ENCODE measurements at places on chromosomes 1 and 21.

DNA sequence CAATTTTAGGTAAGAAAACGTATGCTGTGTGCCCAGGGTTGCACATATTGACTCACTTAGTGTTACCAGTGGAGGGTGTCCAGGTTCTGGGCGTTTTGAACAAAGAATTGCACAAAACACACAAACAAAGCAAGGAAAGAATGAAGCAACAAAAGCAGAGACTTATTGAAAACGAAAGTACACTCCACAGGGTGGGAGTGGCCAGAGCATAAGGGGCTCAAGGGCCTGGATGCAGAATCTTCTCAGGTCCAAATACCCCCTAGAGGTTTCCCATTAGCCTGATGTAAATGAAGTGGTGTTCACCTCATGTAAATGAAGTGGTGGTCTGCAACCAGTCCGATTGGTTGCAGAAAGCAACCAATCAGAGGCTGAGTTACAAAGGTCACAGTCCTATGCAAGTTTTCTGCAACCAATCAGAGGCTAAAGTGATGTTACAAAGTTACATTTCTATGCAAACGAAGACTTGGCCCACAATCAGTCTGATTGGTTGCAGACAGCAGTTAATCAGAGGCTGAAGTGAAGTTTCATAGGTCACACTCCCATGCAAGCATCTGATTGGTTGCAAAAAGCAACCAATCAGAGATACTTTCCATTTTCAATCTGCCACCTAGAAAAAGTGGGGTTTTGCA, 228.3 kb downstream of the ST6GALNAC3 start:
- DNase-seq, result no peak

DNA sequence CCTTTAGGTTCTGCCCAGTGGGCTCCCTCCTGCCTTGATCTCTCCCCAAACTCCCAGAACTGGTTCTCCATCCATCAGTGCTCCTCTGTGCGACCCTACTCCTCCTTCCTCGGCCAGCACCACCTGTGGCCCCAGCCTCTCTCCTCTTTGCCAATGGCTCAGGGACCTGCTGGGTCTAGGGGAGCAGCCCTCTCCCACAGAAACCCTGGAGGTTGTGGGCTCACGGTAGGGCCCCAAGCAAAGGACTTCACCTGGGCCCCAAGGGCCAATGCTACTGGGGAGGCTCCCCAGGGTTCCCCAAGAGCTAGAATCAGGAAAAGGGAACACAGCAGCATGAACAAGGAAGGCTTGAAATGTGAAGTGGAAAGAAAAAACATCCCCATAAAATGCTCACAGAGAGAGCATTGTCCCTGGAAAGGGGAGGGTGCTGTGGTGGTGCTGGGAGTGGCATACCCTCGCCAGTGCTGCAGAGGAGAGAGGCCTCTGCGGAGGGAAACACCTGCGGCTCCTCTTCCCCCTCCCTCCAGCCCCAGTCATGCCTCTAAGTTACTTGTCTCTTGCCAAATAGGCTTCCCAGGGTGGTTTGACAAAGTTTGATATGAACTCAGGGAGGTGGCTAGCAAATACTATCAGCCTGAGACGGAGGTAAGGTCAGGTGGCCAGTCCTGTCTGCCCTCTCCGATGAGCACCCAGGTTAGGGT, 2.5 kb downstream of the TMEM63A start:
- DNase-seq, result no peak

DNA sequence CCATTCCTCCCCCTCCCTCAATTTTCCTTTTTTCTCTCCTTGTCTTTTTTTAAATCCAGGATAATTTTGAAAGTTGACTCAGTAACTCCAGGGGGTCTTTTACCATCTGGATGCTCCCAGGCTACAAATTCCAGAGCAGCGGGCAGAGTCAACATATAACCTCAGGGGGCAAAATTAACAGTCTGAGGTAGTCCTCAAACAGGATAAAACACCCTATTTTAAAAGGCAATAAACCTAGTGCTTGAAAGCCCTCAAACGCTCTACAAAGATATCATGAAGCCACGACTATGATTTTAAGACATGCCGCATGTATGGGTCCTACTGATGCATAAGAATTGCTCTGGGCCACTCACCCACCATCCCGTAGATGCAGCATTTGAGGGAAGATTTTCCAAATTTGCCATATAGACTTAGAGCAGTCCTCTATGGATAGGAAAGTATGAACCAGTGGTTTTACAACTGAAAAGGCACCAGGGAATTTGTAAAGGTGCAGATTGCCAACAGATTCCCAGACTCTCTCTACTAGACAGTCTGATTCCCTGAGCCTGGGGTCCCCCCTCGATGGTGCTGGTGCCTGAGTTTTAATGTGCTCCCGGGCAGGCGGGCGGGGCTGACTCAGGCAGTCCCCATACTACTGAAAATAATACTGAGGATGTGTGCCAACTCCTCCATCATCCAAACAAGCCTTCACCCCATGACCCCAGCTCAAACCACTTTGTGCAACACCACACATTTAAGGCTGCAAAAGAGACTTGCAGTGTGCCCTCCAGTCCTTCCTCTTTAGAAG, 37.2 kb downstream of the PTPN14 start:
- DNase-seq, result peak; percentile 50

- DNase-seq, result no peak
Measured at GRCh38 chr1:72516264-72516663, 233.9 kb upstream of the NEGR1 start.

DNA sequence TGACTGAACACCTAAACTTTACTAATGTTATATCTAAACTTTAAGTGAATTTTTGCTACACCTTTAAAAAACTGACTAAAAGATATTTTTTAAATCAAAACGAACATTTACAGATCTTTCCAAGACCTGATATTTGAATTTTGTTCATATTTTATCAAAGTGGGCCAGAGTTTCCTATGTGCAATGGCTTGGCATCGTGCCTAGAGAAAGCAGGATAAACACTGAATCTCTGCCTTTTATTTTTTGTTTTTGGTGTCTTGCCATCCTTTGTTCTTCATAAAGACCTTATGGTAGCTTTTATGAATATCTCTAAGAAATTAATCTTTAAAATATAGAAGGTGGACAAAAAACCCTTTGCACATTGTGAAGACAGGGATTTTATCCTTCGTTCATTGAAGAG, 25.8 kb upstream of the VPS26C start:
- DNase-seq, result no peak

DNA sequence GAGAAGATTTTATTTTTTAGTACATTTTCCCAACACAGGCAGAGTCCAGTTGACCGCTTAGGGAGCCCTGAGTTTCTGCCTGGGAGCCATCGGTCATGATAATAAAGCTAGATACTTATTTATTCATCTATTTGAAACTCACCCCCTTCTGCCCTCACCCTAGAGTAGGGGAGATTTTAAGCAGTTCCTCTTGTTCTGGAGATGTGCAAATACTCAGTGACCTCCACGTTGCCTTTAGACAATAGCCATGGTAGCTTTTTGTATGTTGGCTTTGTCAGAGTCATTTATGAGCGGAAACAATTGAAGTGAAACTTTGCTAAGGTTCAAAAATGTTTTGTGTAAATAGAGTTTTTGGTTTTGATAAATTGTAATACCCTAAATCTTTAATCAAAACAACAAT, 45.7 kb upstream of the PLPPR4 start:
- DNase-seq, result no peak

DNA sequence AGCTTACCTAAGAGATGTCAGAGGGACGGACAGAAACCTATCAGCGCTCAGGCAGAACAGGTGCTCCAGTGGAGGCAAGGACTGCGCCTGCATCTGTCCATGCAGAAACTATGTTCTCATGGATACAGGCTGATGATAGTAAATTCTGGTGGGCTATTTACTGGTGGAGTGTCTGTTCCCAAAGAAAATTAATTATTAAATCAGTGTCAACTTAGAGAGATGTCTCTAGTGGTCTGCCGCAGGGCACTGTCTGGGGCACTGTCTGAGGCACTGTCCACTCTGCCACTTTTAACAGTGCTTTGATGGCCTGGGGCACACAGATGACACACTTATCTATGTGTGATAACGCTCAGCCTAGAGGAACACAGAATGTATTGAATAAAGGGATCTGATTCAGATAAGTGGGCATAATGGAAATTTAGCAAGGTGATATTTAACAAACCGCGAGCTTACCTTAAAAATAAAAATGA, 148.1 kb downstream of the RGS7 start:
- DNase-seq, result no peak

DNA sequence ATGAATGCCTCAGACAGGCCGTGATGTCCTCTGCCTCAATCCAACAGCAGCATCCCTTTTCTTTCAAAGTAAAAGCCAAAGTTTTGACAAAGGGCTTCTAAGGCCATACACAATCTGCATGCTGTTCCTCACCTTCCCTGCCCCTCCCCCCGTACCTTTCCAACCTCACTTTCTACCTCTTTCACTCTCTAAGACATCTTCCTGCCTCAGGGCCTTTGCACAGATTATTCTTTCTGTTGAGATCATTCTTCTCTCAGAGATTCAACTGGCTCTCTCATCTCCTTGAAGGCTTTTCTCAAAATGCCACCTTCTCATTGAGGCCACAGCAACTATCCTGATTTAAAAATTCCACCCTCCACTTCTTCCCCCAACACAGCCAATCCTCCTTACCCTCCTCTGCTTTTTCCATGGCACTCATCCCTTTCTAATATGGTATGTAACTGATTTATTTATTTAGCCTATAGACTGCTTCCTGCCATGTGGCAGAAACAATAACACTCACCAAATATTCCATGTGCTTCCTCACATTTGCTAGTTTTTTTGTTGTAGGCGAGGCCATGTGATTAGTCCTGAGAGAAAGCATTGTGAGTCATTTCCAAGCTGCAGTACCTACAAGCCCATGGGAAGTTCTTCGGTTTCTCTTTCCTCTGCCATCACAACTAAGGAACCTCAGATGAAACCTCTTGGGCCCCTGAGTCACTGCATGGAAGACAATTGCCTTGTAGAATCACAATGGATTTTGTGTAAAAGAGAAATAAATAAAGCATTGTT, 58.7 kb upstream of the GADD45A start:
- peak; percentile 39 for DNase-seq

- no peak for DNase-seq
Measured at GRCh38 chr1:37752583-37753471, 12.1 kb downstream of the EPHA10 start.

DNA sequence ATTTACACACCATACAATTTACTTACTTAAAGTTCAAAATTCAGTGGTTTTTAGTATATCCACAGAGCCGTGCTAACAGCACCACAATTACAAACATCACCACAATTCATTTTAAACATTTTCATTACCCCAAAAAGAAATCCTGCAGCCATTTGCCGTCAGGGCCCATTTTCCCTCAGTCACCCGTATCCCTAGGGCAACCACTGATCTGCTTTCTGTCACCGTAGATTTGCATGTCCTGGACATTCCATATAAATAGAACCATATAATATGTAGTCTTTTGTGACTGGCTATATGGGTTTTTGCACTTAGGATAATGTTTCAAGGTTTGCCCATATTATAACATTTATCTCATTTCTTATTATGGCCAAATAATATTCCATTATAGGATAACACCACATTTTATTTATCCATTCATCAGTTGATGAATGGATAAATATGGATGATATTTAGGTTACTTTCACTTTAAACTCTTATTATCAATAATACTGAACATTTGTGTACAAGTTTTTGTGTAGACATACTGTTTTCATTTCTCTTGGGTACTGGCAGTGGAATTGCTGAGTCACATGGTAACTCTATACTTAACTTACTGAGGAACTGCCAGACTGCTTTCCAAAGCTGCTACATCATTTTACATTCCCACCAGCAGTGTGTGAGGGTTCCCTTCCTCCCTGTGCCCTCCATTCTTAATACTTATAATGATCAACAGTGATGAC, 68.9 kb downstream of the ST3GAL3 start:
- peak; percentile 59 for DNase-seq

- no peak for DNase-seq
Measured at GRCh38 chr1:65002156-65002507, 35.8 kb upstream of the JAK1 start.

GRCh38 chr1:92870591-92870990, 38.8 kb downstream of the RPL5 start:
- no peak for DNase-seq

DNA sequence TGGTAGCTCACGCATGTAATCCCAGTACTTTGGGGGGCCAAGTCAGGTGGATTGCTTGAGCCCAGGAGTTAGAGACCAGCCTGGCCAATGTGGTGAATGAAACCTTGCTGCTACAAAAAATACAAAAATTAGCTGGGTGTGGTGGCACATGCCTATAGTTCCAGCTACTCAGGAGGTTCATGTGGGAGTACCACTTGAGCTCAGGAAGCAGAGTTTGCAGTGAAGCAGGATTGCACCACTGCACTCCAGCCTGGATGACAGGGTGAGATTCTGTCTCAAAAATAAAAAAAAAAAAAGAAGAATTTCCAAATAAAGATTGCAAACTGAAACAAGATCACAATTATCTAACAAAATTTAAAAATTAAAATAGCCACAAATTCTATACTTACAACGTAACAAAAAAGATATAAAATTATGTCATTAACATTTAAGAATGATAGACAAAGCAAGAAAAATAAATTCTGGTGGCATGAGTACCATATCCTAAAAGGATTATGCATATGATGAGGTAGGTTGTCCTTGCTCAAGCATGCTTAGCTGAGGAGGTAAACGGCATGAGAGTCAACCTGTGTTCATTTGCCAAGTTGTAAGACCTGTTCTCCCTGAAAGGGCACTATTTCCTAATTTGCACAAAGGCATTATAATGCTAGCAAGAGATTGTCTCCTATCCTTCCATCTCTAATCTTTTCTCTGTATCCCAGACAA, 20.2 kb downstream of the IPP start:
- DNase-seq, result no peak

- DNase-seq, result no peak
Measured at GRCh38 chr1:200240656-200241055, 169.2 kb downstream of the ZNF281 start.

DNA sequence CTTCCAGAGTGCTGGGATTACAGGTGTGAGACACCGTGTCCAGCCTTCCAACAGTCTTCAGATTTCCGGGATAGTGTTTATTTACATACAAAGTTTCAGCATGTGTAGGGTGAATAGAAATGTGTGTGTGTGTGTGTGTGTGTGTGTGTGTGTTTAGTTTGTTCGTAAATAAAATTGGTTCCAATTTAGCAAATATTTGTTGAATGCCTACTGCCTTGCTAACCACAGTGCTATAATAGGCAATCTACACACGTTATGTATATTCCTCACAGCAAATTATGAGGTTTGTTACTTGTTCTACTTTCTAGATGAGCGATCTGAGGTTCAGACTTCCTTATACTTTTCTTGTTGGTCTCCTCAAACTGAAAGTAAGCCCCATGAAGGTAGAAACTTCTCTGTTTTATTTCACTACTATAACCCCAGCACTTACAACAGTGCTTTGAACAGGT, 32.8 kb upstream of the EPS15 start:
- DNase-seq, result no peak

GRCh38 chr1:221620437-221621384, 121.2 kb downstream of the DUSP10 start:
- no peak for DNase-seq
